AG08396 (cell line): ENCODE measurements at places on chromosomes 12 and 14.

GRCh38 chr12:121438905-121439304 is 39.0 kb downstream of the RNF34 start:
- no peak for DNase-seq

DNA sequence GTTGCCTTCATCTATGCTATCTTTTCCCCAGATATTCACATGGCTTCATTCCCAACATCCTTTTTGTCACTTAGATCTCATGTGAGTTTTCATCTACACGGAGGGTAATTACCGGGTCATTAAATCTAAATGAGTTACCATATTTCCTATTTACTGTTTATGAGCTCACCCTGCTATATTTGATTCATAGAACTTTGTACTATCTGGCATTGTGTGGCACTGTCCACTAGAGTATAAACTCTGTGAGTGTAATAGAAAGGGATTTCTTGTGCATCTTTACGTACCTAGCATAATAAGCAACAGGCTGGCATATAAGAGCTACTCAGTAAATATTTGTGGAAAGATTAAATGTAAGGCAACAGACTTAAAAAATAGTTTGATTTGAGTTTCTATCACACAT is 86.1 kb upstream of the LMO3 start:
- DNase-seq: no peak

GRCh38 chr14:90508536-90509254 is 111.9 kb downstream of the CALM1 start:
- no peak for DNase-seq

- DNase-seq: no peak
These were observed 63.7 kb downstream of the DIP2B start for GRCh38 chr12:50568338-50569091.

DNA sequence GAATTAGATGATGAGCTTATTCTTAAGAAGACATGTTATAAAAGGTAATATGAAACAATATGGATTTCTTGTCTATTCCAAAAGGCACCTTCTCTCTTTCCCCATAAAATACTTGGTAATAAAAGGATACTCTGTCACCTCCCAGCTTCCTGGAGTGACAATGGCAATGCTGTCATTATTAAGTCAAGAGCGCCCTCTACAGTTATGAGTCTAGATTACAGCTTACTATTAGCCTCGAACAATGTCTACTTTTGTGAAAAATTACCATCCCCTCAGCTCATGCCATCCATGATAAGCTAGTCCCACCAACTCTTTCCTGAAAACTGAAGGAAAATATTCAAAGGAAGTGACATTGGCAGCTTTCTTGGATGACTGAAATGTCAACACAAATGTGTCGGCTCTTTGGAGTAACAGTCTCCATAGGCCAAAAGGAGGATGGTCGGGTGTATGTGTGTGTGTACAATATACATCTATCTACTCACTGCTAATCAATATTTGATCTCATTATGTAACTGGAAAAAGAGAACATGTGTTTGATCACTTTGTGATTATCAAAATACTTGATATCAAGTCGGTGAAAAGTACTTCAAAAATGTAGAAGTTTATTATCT is 48.7 kb upstream of the CDKN3 start:
- DNase-seq: peak; percentile 46

GRCh38 chr14:67428501-67429031 is 16.6 kb upstream of the PLEK2 start:
- DNase-seq: peak; percentile 55

DNA sequence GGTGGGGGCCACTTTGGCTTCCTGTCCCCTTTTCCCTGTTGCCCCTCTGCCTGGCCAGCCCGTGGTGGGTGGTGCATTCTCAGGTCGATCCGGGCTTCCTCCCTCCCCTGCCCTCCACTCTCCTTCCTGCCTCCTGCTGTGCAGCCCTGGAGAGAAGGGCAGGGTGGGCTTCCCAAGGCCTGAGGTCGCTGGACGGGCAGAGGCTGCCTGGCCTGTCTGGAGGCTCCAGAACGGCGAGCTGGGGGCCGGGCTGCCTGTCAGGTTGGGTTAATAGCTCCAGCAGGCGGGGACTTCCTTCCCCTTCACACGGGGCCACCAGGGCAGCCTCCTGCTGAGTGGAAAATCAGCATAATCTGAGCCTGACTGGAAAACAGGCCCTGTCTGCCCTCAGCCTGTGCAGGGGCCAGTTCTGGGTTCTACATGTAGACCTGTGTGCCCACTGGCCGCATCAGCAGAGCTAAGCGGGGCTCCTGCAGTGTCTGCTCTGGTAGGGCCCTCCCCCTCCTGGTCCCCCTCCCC is 11.3 kb downstream of the KIF26A start:
- DNase-seq: no peak

DNA sequence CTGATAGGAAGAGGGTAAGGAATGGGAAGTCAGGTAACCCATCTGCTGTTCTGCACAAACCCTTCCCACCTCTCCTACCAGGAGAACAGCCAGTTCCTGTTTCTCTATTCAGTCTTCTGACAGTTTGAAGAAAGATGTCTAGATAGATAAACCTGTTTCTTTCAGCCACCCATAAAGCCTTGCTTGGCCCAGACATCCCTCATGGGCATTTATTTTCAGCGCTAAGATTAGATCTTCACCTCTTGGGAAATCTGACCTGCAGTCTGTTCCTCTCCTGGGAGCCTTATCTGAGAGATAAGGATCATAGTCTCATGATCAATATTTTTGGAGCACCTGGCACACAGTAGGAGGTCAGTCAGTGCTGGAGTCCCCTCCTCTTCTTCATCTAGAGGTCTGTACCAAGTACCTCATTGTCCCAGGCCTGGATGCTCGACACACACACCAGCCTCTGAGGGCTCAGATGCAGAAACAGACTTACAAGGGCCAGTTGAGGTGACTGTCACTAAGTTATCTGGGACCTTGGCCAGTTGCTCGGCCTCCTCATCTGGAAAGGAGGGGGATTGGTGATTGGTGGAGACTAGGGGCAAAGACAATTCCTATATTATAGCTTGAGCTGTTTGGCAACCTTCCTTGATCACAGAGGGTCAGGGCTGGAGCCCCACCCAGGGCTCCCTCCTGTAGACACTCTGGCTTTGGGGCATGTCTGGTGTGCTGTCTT is 18.2 kb downstream of the ACVRL1 start:
- no peak for DNase-seq

DNA sequence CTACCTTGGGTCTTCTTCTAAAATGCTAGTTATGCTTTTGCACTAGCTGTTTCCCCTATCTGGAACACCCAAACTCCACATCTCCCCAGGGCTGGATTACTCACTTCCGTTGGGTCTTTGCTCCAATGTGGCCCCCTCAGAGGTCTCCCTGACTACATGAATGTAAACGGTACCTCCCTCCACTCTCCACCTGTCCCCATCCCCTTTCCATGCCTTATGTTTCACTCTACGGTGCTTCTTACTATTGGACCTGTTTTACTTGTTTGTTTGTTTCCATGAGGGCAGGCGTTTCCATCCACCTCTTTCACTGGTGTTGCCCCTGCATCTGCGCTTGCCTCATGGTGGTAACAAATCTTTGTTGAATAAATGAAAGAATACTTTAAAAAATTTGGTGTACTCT is 256.4 kb downstream of the SNAPC1 start:
- DNase-seq: no peak

DNA sequence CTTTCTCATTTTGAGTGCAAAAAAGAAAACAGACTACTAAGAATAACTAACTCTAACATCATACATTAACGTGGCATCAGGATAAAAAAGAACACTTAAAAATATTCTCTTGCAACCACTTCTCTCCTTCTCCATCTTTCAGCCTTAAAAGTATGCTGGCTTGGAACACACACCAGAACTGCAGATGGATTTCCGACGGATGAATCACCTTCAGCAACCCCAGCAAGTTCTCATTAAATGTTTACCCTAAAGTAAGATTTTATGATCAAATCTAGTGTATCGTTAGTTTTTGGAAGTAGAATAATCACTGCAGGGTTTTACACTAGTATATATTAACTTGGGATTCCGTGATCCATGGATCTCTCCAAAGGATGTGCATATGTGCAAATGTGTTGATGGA is 1.2 kb downstream of the NEK9 start:
- peak; percentile 73 for DNase-seq

DNA sequence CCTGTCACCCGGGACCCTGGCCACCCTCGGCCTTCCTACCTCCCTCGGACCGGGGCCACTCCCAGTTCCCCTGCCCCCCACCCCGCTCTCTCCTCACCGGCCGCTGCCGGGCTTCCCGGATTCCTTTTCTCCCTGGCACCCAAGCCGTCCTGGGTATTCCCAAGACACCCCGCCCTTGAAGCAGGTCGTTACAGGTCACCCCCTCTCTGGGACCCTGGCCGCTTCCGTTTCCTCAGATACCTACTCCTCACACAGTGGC is 493 bp downstream of the NUMB start:
- DNase-seq: no peak

DNA sequence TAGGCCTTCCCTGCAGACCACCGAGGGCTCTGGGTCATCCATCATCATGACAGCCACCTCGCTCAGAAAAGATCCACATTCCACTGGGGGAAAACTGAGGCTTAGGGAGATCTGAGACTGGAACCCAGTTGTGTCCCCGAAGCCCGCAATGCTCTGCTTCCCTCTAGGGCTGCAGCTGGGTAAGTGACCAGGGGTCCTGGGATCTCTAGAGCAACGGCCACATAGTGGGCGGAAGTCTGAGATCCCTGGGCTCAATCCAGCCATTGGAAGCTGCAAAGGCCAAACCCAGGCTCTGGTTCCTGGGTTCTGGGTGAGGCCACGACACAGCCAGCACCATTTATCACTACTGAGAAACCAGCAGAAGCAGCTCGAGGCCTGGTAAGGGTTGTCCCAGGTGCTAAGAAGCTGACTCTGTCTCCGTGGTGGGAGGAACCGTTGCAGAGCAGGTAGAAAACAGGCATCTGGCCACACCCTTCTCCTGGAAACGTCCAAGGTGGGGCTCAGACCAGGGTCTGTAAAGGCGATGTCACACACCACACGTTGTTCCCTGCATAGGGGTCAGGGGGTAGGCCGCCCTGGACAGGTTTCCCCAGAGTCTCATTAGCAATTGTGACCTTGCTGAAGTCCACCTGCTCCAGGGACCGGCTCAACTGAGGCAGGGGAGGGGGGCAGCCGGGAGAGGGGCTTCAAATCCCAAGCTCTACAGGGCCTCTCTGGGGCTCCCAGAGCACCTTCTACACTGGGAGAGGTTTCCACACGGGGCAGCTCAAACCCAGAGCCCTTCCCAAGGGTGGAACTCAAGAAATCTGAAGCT is 38.6 kb downstream of the BCL11B start:
- DNase-seq: no peak

DNA sequence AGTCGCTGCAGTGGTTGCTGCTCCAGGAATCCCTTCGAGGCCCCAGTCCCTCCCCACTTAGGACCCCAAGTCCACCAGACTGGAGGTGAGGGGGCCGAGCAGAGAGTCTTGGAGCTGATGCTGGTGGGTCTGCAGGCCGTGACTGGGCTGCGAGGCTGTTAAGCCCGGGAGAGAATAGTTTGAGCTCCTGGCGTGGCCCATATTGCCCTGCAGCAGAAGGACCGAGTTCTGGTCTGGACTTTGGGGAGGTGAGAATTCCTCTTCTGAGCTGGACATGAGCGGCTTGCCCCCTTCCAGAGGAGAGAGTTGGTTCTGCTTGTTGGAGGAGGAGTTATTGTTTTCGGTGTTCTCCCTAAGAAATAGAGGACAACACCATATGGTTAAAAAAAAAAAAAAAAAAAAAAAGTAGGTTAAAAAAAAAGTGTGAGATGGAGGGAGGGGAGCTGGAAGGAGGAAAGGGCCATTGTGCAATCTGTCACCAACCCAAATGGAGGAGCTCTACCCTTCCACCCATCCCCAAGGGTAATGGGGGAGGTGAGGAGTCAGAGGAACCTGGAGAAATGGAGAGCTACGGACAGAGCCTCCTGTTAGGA is 3.0 kb downstream of the SIX1 start:
- DNase-seq: no peak

DNA sequence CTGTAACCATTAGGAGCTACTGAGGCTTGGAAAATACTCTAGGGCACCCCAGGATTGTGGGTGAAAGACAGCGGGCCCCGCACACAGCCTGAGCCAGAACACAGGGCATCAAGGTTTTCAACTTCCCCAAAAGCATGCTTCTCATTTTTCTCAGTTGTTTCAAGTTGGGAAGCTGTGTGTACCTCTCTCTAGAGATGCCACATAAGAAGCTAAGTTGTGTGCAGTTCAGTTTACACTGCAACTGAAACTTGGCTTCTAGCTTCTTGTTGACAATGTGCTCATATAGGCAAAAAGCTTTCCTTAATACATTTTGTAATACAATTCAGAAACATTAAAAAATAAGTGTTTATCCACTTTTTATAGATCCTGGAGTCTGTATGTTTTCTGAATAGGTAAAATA is 88.1 kb upstream of the PTPRR start:
- DNase-seq: no peak

DNA sequence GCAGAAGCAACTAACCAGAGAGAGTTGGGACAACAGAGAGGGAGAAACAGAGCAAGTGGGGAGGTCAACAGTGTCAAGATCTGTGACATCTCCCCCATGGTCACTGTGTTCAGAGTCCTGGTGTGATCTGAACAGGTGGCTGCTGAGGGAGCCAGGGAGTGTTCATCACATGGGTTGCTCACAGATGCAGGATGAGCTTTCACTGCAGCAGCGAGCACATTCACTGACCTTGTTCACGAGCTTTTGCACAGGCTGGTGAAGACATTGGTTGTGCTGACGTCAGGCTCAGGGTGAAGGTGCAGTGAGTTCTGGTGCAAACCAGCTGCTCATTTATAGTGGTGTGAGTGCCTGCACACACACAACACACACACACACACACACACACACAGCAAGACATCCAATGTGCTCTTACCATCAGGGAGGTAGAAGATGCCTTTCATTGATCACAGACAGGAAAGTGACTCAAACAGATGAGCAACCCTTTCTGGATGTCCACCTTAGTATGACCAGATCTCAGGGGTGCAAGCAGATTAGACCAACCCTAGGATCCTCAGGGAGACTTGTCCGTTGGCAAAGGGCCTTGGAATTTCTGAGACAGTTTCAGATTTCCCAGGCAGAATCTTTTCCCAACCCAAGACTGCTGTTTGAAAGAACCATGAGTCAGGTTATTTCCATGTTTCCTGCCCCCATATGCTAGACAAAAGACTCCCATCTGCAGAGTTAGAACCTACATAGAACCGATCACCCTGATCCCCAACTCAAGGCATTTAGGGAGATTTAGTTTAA is 44.3 kb upstream of the OR10AD1 start:
- DNase-seq: no peak

- DNase-seq: peak; percentile 81
These were observed 61.5 kb upstream of the PTGR2 start for GRCh38 chr14:73789989-73790581.

GRCh38 chr14:104891664-104892530 is 26.8 kb downstream of the CEP170B start:
- DNase-seq: no peak

GRCh38 chr12:95201056-95201670 is 16.1 kb downstream of the FGD6 start:
- no peak for DNase-seq

- DNase-seq: no peak
These were observed 96.7 kb downstream of the NUBPL start for GRCh38 chr14:31657917-31658316.

DNA sequence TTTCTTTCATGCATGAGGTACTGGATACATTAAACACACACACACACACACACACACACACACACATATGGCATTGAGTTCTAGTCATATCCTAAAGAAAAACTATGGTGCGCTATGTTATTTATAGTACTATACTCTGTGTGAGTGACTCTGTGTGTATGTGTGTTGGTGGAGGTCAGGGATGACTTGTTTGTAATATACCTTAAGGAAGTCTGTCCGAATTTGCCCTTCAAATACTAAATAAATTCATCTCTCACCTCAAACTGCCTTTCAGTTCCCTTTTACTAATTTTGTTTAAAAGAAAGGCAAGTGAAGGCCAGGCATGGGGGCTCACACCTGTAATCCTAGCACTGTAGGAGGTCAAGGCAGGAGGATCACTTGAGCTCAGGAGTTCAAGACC is 2.1 kb upstream of the AKAP5 start:
- DNase-seq: no peak
